ENCODE measurements at places on chromosomes 1 and 21. TPM values are rescaled to one million over a fixed set of nuclear protein-coding genes. Genes with fewer than 3 reads are reported as not detected.

OR2T11 gene
- not detected for polyA plus RNA-seq

DYNLT5 gene
- 5.2 TPM for polyA plus RNA-seq

TSPAN1 gene
- 0.54 TPM for polyA plus RNA-seq

LAD1 gene
- 11.9 TPM for polyA plus RNA-seq

HSD11B1 gene
- polyA plus RNA-seq: not detected
